ENCODE measurements at places on chromosomes 11 and 22.
A peak's percentile ranks its signal among the peaks of the same experiment; 100 is the strongest.

DNA sequence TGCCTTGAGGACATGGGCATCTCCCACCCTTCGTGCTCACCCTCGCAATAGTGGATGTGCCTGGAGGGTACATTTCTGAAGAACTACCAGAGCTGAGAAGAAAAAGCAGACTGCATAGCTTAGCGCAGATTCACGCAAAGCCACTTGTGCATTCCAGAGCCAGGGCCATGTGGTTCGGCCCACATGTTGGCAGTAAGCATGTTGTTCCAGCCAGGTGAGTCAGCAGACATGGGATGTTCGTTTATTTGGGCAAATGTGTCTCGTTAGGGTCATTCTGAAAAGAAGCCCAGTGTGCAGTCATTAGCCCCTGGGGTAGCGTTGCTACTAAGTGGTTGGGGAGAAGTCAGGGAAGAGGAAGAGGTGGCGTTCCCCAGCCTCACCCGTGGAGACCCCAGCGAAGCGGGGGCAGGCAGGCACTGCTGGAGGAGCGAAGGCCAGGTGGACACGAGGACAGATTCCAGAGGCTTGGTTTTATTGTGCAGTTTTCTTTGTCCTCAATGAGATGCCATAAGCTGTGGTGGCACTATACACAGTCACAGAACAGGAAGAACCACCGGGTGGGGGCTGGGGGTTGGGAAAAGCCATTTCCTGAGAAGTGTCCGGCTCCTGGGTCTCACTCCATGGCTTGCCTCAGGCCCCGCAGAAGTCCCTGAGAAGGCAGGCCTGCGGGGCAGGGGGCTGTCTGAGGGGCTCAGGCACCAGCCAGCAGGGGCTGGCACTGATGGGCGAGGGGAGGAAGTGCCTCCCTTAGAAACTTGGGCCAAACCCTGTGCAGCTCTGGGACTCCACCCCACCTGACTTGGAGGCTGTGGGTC, 5.0 kb downstream of the THY1 start:
- no peak for DNase-seq

DNA sequence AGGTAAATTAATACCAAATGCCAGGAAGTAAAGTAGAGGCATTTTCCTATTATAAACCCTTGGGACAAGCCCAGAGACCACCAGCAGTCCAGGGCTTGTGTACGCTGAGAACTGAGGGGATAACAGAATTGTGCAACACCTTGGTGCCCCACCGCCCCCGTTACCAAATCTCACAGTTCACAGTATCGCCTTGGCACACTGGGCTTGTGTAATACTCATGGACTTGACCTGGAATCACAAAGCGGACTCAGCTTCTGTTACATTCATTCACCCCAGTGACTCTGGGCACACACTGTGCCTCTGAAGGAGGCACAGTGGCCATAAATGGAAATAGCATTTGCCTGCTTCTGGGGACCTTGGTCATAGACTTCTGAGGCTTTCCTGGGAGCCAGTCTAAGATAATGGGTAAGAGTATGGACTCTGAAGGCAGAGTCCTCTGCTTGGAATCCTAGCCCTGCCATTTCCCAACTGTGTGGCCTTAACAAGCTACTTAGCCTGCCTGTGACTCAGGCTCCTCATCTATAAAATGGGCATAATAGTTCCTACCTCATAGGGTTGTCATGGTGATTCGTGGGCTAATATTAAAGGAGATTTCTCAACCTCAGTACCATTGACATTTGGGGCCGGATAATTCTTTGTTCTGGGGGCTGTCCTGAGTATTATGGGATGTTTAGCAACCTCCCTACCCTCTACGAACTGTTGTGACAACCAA, 53.7 kb downstream of the TIMP3 start:
- no peak for DNase-seq

DNA sequence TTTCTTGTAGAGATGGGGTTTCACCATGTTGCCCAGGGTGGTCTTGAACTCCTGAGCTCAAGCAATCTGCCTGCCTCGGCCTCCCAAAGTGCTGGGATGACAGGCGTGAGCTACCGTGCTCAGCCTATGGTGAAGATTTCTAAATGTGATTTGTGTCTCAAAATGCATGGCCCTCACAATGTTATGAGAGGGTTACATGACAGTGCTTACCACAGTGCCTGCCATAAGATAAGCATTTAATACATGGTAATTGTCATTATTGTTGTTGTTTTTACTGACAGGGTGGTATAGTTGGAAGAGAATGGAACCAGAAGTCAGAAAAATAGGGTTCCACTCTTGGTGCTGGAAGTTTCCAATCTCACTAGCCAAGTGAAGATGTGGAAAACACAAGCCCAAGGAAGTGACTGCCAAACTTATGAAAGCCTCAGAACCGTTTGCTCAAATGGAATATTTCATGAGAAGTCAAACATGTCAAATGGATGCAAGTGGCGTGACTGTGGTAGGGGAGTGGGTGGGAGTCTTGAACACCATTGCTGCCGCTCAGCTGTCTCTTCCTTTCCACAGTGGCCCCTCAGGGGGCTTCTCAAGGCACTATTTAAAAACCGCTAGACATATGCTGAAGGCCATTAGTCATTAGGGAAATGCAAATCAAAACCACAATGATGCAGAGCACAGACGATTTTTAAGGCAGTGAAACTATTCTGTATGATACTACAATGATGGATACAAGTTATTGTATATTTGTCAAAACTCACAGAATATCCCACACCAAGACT, 29.1 kb upstream of the LMO2 start:
- DNase-seq, result no peak

GRCh38 chr11:130308059-130308458, 6.7 kb downstream of the ZBTB44 start:
- DNase-seq, result no peak

DNA sequence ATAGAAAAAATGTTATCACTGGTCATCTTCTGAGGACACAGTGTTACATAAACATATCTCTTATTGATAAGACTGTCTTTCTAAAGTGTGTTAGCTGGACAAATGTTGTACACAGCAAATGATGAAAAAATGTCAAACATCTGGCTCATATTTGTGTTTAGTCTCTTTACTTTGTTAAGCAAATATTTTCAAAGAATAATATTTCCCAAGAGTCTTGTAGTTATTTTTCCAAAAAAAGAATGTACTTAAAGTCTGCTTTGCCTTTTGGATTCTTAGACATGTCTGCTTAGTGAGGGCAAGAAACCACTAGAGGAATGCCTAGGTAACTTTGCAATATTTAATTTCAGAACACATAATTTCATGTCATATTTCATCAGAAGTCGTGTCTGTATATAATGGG, 23.9 kb upstream of the CCDC179 start:
- DNase-seq, result no peak

DNA sequence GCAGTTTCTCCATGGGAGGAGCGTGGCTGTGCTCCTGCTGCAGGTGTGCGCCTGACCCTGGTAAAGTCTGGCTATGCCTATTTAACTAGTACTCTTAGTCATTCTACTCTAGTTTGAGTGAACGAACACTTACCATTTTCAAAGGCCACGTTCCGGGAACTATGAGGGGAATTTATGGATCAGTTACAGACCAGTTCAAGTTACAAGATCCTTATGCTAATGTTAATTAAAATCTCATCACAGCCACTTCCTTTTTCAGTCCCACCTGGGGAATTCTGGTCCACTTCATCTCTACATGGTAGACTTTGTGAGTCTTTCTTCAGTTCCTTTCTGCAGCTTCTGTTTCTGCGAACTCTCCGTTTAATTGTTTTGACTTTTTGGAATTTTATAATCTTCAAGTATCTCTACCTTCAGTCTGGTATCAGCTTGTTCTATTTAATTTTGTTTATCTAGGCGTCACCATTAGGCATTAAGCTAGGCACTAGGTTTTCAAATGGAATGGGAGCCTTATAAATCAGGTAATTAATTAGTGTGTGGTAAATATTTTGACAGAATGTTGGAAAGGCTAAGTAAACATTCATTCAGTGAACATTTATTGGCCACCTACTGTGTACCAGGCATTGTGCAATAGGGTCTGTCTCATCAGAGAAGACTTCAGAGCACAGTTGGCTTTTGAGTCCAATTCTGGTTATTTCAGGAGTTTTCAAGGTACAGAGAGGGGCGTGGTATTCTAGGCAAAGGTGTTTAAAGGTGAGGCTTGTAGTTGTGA, 78.9 kb downstream of the GRK3 start:
- DNase-seq, result no peak

GRCh38 chr11:118911113-118911879, 14.4 kb downstream of the BCL9L start:
- no peak for DNase-seq

DNA sequence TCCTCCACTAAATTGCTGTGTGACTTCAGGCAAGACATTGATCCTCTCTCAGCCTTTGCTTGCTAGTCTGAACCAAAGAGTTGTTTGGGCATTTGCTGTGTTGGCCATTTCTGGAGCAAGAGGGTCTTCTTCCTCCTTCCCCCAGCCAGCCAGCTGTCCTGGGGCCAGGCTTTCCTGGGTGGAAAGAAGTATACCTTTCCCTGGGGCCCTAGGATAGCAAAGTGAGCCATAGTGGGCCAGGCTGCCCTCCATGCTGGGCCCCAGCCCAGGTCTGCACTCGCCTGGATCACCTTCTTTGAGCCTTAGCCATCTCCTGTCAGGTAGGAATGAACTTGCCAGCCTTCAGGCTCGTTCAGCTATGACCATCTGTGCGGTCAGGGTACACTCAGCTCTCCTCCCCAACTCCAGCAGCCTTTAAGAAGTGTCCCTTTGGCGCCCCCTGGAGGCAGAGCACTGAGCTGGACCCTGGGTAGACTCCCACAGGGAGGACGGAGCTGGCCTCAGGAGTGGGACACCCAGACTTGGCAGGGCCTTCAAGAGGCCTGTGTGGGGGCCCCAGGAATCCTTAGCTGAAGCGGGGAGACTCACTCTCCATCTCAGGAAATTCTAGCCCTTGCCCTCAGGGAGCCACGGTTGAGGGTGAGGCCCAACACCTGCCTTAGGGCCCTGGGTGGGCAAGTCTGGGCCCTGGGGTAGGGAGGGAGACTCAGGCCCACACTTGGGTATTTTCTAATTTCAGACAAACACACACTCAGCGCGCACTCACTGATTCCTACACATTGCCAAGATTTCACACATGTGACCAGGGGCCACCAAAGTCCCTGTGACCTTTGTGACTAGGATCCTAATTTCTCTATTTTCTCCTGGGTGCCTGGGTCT, 35.6 kb upstream of the TPBGL start:
- DNase-seq, result peak; percentile 93

DNA sequence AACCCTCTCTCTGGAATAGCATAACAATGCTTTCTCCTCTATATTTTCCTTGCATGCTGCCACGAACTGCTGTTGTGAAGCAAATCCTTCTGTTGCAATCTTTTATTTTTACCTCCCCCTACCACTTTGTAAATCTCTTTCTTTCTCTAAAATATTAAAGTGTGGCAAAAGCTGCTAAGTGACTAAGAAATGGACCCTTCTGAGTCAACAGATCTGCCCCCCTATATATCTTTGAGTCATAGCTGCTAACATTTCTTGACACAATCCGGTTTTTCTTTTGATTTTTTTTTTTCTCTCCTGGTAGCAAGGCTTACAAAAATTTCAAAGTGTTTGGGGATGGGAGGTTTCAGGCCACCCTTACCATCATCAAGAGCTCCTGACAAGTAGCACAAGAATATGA, 39.0 kb upstream of the KIRREL3 start:
- no peak for DNase-seq

All from ecto neural progenitor cell (in vitro differentiated cells).